Thoracic aorta endothelial cell (primary cell): ENCODE measurements at places on chromosomes 7 and 10. TPM values are rescaled to one million over a fixed set of nuclear protein-coding genes. Genes with fewer than 3 reads are reported as not detected.

COL28A1 gene
- not detected in 2 replicates for total RNA-seq

ZNF365 gene
- total RNA-seq = 0.13 and 2.2 TPM in 2 replicates

LSM8 gene
- total RNA-seq = 40.6 and 51.3 TPM in 2 replicates

NUTM2B gene
- total RNA-seq = 0.22 and 0.27 TPM in 2 replicates
